Stimulated activated CD4-positive, alpha-beta T cell treated with anti-CD3 and anti-CD28 coated beads, Interleukin-1b, Interleukin-23, amount 100 ng/mL, for 1 hour (primary cell): ENCODE measurements at places on chromosomes 3 and 15.

GRCh38 chr3:115095236-115095635 is 51.9 kb downstream of the ZBTB20 start:
- no peak for DNase-seq

GRCh38 chr3:30730967-30731366 is 124.6 kb downstream of the TGFBR2 start:
- no peak for DNase-seq

- DNase-seq: no peak
Measured at GRCh38 chr15:81032355-81032754, 31.6 kb downstream of the TLNRD1 start.

DNA sequence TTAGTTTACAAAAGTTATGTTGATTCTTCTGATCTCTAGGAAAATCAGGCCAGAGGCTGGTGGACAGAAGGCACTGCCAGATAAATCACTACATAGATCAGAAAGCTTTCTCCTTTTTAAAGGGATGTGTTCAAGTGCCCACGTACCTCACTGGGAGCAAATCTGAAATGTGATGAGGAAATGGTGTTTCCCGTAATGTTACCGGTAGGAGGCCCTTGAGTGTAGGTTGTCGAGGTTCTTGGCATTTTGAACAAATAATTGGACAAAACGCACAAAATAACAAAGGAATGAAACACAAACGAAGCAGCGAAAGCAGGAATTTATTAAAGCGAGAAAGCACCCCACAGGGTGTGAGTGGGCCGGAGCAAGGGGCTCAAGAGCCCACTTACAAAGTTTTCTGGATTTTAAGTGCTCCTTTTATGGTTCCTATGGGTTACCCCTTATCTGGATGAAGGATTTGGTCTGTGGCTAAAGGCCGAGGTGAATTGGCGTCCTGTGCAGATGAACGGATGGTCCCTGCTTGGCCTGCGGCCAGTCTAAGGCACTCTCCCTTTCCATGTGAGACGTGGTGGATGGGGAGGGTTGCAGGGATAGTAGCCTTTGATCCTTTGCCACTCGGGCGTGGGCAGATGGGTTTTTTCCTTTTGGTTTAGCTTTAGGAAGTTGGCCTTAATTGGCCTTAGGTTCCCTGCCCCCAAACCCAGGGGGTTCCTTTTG is 1.0 kb downstream of the SNX1 start:
- no peak for DNase-seq

DNA sequence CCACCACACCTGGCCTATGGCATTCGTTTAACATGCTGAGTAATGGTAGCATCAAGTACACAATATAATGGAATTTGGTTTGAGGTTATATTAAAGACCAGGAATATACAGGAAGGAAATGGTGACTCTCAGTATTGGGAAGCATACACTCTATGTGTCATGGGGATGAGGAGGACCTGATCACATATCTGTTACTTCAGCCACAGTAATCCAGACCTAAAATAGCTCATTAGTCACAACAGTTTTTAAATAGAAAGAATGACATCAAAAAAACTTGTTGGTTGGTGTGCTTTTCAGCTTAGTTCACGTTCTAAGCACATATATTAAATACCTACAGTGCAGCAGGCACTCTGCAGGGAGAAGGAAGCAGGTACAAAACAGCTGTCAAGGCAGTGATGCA is 52.5 kb upstream of the ATP2C1 start:
- no peak for DNase-seq

DNA sequence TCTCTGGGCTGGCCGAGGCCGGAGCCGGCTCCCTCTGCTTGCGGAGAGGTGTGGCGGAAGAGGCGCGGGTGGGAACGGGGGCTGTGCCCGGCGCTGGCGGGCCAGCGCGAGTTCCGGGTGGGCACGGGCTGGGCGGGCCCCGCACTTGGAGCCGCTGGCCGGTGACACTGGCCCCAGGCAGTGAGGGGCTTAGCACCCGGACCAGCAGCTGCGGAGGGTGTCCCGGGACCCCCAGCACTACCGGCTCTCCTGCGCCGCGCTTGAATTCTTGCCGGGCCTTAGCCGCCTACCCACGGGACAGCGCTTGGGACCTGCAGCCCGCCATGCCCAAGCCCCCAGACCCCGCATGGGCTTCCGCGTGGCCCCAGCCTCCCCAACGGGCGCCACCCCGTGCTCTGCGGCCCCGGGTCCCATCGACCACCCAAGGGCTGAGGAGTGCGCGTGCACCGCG is 736.3 kb upstream of the ARRDC4 start:
- DNase-seq: no peak

DNA sequence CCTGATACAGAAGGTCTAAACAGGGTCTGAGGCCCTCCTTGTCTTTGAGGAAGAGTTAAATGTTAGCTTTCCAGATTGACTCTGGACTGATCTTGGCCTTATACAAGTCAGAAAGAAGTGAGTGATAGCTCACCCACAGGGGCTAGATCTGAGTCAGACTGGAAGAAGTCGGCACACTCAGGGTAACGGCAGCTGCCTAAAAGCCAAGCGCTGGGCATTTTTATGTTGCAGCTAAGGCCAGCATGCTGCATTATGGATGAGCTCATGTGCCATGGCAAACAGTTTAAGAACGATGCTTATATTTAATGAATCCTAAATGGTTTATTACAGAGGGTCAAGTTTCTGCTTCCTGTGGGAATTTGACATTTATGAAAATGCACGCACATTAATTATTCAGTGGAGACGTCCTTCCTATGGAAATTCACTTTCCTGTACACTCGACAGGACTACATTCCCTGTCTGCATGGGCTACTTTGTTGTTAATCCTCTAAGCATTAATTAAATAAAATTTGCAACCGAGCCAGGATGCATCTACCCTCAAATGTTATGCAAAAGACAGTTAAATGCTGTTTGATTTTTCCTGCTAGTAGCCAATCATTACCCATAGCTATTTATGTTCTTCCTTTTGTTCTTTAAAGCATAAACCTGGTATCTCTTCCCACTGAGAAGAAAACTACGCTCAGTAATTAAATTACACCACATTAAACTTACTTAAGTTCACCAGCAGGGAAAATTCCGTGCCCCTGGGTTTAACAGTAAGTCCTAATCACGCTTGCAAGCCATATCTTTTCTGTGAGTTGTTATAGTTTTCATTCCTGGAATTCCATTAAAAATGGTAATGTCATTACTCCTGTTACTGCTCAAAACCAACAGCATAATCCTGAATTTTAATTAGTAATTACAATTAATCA is 762.7 kb upstream of the CFAP20DC start:
- DNase-seq: no peak

- no peak for DNase-seq
Measured at GRCh38 chr3:4292301-4292700, 10.9 kb upstream of the SETMAR start.

DNA sequence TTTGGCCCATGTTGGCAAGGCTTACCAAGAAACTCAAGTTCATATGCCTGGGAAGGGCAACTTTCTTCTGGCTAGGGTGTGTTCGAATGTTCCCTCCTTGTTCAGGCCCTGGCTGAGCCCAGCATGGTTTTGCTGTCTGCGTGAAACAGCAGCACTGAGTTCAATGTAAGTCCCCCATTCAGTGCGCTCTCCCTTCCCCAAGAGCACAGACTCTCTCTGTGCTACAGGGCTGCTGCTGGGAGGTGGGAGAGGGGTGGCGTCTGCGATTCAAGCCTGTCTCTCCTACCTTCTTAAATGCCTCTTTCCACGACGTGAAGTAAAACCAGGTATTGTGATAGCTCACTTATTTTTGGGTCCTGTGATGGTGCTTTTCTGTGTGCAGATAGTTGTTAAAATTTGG is 289.3 kb upstream of the GOLIM4 start:
- no peak for DNase-seq

DNA sequence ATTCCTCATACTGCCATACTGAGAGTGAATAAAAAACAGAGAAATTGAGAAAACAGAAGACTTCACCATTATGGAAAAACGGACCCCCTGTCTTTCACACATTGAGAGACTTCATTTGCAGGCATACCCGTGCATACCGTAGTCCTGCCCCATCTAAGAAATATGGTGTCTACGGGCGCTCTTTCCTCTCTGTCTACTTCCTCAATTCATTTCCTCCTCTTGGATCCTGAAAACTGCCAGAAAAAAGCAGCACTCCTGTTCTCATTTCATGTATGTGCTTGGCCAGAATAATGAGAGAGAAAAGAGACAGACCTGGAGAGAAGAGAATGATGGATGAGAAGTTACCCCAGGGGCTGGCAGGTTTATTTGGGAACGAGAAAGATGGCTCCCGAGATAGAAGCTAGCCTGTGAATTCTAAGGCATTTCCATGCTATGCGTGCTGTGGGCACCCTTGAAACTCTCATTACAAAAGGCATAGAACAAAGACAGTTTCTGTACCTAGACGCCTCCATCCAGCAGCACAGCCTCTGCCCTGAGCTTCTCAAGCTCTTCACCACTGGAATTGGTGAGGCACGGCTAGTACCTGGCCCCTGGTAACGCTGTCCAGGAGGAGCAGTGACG is 62.5 kb upstream of the EPHB3 start:
- no peak for DNase-seq

- no peak for DNase-seq
Measured at GRCh38 chr3:63975723-63976122, 47.6 kb downstream of the PSMD6 start.

- no peak for DNase-seq
Measured at GRCh38 chr15:101773496-101774100, 29.7 kb upstream of the OR4F6 start.

- DNase-seq: no peak
Measured at GRCh38 chr3:125200731-125201139, 11.8 kb downstream of the SLC12A8 start.

DNA sequence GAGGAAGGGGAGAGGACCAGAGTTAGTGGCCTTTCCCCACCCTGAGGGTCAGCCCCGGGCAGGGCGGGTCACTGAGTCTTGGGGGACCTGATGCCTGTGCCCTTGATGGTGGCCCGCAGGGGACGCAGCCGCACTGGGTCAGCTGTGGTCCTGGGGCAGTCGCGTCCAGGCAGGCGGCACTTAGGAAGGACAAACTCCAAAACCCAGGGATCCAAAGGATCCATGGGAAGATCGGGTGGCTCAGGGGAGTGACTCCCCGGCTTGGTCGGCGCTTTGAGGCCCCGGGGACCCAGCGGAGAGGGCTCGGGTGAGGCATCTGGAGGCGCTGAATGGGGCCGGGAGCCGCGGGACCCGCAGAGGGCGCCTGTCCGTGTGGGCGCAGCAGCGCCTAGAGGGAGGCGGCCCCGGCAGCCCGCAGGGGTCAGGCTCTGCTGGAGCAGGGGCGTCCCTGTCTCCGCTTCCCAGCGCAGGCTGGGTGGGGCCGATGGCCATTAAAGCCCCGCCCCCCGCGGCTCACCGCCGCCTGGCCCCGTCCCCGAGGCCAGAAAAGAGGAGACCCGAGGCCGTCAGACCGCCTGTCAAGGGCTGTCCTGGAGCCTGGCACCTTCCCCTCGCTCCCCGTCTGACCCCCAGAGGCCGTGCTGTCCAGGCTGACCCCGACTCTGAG is 17.5 kb downstream of the CIDEC start:
- DNase-seq: no peak

DNA sequence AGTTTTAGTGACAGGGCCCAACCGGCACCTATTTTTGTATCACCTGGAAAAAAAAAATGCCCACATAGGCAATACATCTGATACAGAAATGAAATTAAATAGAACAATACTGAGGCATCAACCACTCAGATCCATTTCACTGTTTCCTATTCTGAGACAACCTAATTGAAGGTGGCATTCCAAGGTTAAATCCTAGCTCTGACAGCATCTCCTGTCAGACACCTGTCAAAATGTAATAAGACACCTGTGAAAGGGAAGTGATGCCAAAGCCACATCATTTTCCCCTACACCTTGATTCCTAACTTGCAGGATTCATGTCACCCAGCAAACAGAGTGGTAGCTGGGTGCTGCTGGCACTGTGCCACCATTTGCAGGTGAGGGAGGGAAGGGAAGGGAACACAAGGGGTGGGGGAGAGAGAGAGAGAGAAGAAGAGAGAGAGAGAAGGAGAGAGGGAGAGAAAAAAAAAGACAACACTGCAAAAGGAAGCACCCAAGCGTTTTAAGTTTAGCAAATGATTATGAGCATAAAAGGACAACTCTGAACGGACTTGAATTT is 1044.6 kb upstream of the CFAP20DC start:
- DNase-seq: no peak

- no peak for DNase-seq
Measured at GRCh38 chr3:120304616-120305015, 19.6 kb upstream of the GPR156 start.

DNA sequence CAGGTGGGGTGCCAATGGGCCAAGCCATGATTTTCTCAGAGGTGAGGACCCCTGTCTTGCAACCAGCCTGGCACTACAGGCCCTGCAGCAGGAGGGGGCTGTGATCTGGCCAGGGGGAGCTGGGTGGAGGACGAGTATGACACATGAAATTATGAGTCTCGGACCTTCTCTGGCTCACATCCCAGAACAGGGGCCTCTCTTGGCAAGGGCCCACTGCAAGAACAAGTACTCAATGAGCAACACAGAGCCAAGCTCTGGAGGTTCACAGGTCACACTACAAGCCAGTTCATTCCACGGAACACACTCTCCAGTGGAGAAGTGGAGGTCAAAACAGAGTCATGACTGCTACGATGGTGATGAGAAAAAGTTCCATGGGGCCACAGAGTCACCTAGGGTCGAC is 28.3 kb downstream of the CCDC32 start:
- no peak for DNase-seq

DNA sequence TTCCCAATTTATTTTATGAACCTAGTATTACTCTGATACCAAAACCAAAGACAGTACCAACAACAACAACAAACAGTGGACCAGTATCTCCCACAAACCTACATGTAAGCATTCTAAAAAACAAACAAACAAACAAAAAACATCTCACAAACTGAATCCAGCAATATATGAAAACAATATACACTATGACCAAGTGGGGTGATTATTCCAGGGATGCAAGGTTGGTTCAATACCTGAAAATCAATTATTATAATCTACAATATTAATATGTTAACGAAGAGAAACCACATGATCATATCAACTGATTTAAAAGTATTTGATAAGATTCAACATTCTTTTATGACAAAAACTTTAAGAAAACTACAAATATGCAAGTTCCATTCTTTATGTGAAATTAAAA is 391.3 kb downstream of the MAGI1 start:
- no peak for DNase-seq

DNA sequence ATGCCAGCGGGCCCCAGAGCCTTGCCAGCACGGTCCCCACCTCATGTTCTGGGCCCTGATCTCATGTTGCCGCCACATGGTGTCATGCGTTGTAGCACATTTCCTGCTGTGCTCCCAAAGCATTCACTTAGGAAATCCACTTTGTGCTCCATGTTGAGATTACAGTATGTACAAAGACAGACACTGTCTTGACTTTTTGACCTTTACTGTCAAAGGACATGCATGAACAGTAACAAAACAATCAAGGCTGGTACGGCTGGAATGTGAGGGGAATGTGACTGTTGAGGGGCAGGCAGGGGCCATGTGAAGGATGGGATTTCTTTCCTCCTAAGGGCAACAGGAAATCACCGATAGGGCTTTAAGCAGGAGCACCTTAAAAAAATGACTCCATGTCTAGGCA is 53.3 kb upstream of the RPL32 start:
- no peak for DNase-seq

- DNase-seq: no peak
Measured at GRCh38 chr15:63523306-63523990, 19.1 kb downstream of the USP3 start.
